ENCODE measurements at places on chromosomes 11 and 22.
A peak's percentile ranks its signal among the peaks of the same experiment; 100 is the strongest.

DNA sequence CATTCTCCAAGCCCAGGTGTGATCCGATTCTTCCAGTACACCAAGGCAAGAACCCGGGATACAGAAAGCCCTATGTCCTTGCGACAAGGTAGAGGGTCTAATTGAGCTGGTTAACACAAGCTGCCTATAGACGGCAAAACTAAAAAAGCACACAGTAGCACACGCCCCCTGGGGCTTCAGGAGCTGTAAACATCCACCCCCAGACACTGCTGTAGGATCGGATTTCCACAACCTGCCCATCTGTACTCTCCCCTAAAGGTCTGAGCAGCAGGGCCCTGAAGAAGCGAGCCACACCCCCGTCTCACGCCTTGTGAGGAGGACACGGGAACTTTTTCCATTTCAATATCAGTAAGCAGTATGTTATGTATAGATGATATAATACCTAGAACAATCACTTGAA lies 624.7 kb downstream of the BUD13 start:
- no peak for DNase-seq

DNA sequence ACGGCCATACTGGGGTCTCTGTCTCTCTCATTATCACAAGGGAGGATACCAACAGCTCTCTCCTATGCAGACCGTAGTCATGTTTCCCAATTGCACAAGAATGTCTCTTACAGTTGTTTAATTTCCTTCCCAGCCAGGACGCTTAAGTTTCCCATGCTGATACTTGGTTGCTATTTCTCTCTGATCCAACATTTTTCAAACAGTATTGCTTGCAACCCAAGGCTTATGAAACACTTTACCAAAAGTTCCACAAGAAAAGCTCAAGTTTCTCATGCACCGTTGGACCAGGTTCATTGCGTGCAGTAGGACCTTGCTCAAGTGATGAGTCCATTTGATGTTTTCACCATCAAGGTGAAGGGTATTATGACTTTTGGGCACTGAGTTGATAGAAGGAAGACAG lies 46.6 kb downstream of the GGTLC2 start:
- DNase-seq = no peak

DNA sequence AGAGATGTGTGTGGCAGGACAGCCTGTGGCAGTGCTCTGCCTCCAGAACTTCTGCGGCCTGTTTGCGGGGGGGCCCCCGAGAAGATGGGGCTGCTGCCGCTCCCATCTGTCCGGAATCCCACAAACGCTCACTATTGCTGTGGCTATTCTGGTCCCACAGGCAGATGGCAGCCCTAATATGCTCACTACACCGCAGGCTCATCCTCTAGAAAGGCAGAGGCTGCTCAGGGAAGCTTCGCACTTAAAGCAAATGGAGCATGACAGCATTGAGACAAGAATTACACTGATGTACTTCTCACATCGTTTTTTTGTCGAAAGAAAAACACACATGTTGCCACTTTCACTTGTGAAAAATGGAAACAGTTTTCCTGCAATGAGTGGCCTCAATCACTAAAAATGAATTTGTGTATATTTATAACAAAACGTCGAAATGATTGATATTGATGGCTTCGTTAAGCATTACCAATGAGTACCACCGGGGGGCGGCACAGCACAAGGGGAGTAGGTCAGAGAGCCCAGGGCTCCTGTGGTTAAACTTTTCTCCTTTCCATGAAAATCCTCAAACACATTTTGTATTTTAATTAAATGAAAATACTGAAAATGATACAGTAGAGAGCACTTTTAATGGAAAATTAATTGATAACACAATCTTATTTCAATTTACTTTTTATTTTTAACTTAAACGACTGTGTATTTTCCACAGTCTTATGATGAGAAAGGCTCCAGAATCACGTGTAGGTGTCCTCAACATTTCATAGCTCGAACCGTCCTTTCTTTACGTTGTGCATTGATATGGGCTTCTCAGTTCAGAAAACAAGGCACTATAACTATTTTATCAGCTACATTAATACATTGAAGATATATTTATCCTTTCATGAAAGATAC lies 69.1 kb downstream of the CTTN start:
- peak; percentile 54 for DNase-seq

GRCh38 chr11:118051611-118052461 lies 25.0 kb upstream of the TMPRSS4 start:
- DNase-seq = no peak

DNA sequence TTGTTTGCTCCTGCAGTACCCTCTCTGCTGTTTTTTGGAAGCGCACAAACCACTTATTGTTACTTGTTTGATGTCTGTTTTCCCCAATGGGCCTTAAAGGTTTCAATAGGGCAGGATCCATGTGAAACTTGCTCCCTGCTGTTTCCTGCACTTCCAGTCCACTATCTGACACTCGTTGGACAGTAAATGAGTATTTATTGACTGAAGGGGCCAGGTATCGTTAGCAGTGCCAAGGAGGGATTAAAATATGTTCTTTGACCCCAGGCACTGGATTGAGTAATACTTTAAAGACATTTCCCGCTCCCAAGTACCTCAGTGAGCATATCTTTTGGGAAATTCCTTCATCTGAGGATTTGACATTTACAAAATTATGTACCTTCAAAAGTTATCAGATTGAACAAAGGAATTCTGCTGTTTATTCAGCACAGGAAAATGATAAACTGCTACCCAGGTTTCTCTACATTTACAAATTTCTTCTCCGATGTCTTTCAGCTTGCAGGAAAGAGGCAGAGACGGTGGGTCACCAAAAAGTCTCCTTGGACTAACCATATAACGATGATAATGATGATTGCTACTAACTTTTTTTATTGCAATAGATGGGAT lies 23.3 kb upstream of the OR9Q2 start:
- DNase-seq = no peak

DNA sequence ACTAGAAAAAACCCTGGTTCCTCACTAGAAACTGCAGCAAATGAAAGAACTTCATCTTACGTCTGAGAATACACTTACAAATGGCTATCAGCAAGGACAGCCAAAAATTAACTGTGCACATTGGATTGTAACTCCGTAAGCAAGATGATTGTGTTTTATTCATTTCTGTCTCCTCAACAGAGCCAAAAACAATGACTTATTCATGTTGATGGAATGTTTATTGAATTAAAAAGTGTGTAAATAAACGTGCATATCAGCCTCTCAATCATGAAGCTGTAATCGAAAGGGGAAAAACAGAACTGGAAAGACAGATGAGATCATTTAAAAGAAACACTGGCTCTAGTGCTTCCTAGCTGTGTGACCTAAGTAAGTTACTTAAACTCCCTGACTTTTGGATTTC lies 307.5 kb upstream of the ZC3H12C start:
- DNase-seq = peak; percentile 61

DNA sequence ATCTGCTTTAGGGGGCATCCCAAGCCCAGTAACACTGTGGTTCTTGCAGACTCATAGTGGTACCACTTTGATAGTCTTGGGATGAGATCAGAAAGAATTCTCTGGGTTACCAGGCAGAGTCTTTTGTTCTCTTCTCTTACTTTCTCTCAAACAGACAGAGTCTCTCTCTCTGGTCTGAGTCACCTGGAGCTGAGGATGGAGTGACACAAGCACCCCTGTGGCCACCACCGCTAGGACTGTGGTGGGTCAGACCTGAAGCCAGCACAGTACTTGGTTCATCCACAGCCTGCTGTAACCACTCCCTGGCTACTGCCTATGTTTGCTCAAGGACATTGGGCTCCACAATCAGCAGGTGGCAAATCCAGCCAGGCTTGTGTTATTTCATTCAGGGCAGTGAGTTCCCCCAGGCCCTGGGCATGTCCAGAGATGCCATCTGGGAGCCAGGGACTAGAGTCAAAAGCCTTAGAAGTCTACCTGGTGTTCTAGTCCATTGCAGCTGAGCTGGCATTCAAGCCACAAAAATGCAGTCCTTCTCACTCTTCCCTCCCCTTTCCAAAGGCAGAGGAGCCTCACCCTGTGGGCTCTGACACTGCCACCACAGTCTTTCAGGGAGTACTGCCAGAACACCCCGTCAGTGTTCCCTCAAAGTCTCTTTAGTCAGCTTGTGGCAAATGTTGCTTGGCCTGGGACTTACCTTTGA lies 29.9 kb downstream of the ENDOD1 start:
- DNase-seq = no peak

GRCh38 chr11:96228473-96228891 lies 114.5 kb downstream of the MAML2 start:
- peak; percentile 88 for DNase-seq

- DNase-seq = no peak
These were observed 64.4 kb downstream of the GRAMD1B start for GRCh38 chr11:123494195-123495050.

GRCh38 chr11:23543651-23544222 lies 683.5 kb upstream of the CCDC179 start:
- DNase-seq = no peak

DNA sequence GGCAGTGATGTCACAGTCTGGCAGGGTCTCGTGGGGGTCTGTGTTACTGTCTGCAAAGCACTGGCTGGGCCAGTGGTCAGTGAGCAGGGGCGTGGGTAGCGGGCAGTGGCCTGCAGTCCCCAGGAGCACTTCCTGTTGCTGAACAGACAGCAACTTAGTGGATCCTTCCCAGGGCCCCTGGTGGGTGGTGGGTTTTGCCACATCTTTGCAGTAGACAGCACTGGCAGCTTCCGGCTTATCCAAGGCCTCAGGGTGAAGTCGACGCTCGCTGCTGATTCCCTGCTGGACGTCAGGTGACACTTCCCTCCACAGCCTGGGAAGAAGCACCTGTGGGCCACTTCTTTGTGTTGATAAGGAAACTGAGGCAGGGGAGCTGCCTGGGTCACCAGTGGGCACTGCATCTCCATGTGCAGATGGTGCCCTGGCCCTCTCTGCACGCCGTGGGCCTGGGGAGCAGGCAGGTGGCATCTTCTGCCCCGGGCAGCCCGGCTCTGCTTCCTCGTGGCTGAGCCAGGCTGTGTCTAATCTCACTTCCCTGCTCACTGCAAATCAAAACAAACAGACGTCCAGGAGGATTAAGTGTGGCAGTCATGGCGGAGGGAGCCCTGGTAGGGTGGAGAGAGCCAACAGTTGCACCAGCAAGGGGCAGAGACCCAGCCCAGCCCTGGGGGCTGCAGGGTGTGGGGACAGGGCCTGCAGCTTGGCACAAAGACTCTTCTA lies 79.8 kb downstream of the KCNQ1 start:
- DNase-seq = no peak

DNA sequence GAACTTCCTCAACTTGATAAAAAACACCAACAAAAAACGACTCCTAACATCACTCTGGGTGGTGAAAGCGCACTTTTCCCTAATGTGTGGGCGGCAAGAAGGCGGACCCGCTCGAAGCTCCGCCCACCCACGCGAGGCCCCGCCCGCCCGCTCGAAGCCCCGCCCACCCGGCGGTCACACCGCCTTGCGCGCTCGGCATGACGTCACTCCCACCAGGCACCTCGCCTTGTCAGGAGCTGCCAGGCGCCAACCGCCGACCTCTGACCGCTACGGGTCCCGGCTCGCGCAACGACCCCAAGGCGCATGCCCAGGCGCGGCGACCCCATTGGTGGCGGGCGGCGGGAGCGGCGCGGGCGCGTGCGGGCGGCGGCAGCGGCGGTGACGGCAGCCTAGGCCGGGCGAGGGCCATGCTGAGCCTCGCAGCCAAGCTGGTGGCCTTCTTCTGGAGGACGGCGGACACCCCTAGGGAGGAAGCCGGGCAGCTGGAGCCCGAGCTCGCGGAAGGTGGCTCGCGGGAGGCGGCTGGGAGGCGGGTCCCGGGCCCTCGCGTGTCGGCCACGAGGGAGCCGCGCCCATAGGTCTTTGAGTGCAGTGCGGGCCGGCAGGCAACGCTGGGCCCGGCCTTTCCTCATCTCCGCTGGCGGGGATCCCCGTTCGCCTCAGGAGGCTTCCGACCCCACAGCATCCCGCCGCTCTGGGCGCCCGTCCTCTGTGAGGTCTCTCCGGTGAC lies at the start of gene MOV10L1:
TSS of gene MOV10L1 (plus strand) at position 325 of the 730 bp plus-strand sequence. CDS start at position 408, 83 bp downstream.
- DNase-seq = peak; percentile 45

DNA sequence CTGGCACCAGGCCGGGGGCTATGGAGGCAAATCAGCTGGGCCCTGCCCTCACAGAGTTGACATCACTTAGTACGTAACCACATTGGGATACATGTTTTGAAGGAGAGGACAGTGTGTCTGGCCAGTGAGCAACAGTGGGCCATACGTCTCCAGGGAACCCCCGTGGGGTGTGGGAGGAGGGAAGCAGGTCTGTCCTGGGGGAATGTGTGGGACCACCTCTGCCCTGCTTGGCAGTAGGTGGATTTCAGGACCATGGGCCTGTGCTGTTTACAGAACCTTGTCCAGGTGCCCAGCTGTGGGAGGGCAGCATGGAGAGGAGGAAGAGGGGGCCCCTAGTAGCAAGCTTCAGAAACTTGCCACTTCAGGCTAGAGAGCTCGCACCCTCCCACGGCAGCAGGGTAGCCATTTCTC lies 21.0 kb downstream of the P2RY2 start:
- DNase-seq = no peak

DNA sequence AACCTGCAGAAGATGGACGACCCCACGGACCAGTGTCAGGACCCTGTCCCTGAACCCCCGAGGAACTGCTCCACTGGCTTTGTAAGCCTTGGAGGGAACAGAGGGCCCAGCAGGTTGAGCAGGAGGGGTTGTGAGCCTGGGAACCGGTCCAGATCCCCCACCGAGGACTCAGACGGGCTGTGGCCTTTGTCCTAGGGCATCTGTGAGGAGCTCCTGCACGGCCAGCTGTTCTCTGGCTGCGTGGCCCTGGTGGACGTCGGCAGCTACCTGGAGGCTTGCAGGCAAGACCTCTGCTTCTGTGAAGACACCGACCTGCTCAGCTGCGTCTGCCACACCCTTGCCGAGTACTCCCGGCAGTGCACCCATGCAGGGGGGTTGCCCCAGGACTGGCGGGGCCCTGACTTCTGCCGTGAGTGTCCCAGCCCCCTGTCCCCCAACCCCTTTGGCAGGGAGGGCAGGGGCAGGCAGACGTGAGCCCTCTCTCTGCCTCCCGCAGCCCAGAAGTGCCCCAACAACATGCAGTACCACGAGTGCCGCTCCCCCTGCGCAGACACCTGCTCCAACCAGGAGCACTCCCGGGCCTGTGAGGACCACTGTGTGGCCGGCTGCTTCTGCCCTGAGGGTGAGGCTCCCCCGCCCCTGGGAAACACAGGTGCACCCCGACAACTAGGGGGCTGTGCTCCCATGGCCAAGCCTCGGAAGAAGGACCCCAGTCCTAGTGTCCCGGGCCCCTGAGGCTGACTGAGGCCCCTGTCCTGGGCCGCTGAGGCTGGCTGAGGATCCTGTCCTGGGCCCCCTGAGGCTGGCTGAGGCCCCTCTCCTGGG lies 6.4 kb downstream of the MUC5AC start:
- no peak for DNase-seq
